ENCODE measurements at places on chromosomes 13 and 19.

GRCh38 chr19:18191640-18192062 is 1.4 kb upstream of the MPV17L2 start:
- DNase-seq, result no peak

DNA sequence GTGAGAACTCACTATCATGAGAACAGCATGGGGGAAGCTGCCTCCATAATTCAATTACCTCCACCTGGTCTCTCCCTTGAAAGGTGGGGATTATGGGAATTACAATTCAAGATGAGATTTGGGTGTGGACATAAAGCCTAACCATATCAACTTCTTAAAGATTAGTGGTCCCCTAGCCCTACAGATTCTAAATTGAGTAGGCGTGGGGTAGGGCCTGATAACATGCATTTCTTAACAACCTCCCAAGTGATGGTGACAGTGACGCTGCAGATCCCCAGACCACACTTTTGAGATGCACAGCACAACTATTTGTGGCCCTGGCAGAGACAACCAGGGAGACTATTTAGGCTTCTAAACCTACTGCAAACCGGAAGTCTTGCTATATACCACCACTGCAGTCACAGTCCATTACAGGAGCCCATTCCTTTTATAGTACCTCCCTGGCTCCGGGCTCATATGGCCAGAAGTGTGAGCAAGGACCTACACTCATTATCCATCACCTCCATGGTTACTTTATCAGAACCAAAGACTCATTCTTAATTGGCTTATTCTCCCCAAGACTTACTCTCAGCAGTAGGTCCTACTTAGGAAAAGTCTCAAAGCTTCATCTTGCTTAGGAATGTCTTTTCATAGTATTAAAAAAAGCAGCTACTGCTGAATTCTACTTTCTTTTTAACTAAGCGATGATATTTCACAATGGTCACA is 2.1 kb upstream of the DPY19L3 start:
- no peak for DNase-seq

DNA sequence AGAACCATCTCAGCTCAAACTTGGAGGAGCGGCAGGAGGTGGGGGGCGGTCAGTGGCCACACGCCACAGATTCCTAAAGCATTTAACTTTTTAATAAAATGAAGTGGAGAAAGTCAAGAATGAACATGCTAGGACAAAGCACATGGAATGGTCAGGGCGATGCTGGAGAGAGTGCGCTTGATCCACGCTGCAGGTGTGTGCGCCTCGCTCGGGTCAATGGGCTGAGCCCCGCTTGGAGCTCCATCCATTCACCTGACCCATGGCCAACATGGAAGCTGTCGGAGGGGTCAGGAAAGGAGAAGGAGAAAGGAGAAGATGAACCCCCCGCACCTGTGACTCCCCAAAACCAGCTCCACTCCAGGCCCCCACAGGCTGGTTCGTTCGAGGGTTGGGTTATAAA is 41.8 kb downstream of the SUGP2 start:
- no peak for DNase-seq

- DNase-seq, result peak; percentile 20
These were observed 266.4 kb upstream of the NBEA start for GRCh38 chr13:34675626-34676025.

- no peak for DNase-seq
These were observed 121.6 kb upstream of the SGCG start for GRCh38 chr13:23059173-23059572.

DNA sequence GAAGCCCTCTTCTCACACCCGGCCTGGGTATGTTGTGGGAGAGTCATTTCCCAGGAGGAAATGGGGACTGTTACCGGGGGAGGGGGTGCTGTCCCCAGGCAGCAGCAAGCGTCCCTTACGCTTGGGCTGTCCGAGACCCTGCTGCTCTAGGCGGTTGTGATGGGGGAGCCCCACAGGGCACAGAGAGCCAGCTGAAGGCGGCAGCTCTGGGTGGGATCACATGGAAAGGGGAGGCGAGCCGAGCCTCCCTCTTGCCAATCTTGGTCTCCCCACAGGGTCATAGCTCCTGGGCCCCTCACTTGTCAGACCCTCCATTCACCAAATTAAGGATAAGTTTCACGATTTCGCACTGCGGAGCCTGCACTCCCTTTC is 22.0 kb downstream of the EPN1 start:
- DNase-seq, result no peak

GRCh38 chr19:57632987-57633831 is at the start of gene ZNF211:
Gene ZNF211, plus strand, starts transcription at chr19:57633168. Its CDS starts 179 bp downstream, at chr19:57633347.
- DNase-seq, result peak; percentile 95

DNA sequence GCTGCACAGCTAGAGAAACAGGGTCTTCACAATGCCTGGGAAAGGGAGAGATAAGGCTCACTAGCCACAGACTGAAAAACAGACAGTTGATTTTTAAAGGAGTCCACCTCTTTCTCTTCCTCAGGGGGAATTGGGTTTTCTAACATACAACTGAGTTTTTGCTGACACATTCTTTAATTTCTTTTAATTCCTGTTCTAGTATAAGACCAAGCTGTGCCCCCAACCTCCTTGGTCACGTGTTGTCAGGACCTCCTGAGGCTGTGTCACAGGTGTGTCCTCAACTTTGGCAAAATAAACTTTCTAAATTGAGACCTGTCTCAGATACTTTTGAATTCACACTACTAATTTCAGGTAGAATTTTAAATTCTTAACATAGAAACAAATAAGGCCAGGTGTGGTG is 12.1 kb upstream of the ZNF492 start:
- DNase-seq, result no peak

GRCh38 chr13:77528834-77529500 is 6.5 kb upstream of the SCEL start:
- no peak for DNase-seq

Measured in fibroblast of upper back skin (primary cell).